ENCODE measurements at places on chromosomes 3 and 15.

DNA sequence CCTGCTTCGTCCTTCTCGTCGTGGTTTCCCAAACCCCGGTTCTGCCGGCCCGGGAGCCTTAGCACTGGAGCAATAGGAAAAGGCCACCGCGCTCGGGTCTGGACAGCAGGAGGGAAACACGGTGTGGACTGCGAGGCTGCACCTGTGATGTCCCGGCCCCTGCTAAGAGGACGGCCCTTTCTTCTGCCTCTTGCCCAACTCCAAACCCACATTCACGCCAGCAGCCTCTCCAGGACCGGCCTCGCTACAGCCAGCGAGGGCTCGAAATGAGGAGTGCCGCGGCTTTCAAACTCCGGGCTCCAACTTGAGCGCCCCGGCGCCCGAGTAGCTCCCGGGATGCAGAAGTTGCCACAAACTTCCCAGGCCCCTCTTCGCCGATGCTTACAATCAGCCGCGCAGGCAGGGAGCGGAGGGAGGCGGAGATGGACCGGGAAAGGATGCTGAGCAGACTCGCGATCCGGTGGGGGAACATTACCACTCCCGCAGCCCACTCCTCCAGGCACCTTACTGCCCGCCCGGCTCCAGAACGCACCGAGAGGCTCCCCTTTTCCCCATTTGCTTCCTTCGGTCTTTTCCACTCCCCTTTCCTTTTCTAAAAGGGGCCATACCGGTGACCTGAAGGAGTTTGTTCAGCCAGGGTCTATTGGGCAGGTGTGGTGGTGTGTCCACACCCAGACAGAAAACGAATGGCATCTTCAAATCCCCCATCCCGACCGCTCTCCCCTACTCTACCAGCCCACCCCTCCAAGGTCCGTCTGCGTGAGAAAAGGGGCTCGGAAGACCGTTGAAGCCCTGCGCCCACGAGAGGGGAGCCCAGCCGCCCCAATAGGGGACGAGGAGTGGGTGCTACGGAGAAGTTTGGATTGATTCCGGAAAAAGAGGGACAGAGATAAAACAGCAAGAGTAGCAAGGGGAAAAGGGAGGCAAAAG, 18.8 kb upstream of the SATB1 start:
- DNase-seq = no peak

DNA sequence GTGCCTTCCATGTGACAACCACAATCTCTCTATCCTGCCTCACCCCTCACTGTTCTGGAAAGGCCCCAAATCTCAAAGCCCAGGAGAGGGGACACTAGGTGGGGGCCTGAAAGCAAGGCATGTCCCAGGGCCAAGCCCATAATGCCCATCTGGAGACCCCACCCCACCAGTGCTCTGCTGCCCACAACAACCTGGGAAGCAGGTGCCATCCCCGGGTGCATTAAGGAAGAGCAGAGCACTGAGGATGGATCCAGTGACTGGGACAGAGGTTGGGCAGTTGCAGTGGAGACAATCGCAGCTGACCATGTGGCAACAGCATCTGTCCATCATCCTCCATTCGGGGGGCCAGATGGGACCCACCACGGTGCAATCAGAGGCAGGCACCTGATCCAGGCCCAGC, 106.2 kb upstream of the PRR20G start:
- no peak for DNase-seq

- DNase-seq = peak; percentile 36
These were observed 19.8 kb upstream of the NUDT16 start for GRCh38 chr3:131361464-131362421.

DNA sequence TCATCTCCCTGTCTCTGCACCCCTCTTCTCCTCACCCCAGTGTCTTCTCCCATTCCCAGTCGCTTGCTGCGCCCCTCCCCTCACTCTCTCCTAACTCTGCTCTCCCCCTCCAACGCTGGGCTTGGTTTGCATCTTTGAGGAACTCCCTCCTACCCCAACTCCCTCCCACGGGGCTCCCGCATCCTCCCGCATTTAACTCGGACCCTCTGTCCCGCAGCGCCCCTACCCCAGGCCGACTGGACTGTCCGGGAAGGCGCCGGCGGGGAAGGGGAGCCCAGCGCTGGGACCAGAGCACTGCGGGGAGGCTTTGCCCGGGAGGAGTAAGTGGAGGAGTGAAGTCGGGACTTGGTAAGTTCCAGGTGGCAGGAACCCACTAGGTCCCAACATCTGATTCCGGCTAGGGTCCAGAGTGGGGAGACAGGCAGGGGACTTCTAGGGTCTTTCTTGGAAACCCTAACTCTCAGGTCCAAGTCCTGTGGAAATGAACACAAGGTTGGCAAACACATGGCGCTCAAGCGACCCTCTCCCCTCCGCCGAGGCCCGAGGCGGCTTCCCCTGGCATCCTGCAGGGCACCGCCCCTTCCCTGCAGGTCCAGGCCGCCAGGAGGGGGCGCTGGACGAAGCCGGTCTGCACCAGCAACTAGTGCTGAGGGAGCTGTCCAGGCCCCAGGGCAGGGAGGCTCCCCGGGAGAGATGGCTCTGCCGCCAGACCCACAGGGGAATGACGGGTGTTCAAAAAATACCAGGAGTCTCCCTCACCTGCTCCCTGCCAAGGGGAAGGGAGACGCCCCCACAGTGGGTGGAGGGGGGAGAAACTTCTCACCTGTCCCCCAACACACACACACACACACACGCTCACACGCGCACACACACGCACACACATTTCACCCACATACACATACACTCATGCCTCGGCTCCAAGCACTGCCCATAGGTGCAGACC, 53.2 kb downstream of the LHFPL4 start:
- DNase-seq = peak; percentile 25

DNA sequence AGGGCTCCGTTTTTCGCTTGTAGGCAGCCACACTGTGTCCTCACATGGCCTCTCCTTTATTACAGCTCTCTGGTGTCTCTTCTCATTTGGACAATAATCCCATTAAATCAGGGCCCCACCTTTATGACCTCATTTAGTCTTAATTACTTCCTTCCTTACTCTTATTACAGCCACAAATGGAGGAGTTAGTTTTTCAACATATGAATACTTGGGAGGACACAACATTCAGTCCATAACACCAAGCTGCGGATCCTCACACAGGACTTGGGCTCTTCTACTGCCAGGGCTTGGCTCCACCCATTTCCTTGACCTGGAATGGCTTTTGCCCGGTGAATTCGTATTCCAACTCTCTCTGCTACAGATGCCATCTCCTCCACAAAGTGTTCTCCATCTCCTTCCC, 74.3 kb upstream of the SLC7A14 start:
- no peak for DNase-seq
